ENCODE measurements at places on chromosomes 5 and 9. TPM values are rescaled to one million over a fixed set of nuclear protein-coding genes. Genes with fewer than 3 reads are reported as not detected.

DNA sequence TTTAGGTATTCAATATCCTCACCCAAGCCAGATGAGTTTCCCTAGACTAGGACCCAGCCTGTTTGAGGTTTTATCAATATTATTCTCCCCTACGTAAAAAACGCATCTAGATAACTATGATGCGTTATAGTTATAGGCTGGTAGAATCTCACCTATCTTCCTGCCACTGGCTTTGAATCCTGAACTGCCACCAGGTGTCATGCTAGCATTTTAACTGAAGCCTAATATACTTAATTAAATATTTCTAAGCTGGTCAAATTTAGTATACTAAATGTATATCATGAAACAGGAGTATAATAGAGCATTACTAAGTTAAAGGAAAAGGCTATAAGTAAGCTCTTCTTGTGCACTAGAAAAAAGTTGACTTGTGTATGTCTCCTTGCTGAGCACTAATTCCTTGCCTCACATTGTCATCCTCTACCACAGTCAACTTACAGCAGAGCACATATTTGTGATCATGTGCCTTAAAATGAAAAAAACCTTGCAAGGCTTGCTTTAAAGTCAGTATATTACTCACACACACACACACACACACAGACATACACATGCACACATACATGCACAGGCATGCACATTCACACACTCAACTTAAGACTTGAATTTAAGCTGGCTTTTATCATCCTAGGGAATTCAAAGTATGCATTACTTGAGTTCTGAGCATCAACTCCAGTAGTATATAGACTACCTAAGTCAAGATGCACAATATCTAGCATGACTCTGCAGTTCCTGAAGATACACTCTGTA, 303.4 kb downstream of the ADGRV1 start:
- ATAC-seq = no peak

DNA sequence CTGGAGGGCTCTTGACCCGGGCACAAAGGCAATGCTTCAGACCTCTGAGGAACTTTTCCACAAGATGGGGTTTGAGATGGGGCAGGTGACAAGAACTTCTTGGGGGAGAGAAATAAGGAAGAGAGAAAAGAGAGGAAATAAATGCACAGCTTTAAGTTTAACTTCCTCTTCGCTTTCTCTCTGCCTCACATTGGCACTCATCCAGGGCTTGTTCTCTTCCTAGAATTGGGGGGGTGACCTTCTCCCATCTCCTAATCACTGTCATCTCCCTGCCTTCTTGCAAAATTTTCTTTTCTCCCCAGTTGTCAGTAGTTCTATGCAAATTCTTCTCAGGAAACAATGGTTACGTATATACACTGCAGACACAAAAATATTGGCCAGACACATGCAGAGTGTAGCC, 19.1 kb upstream of the ADCY2 start:
- ATAC-seq = no peak

- ATAC-seq = no peak
Observed at GRCh38 chr5:176427971-176428370, 11.6 kb upstream of the CLTB start.

- no peak for ATAC-seq
Observed at GRCh38 chr5:39446231-39446630, 21.5 kb upstream of the DAB2 start.

DNA sequence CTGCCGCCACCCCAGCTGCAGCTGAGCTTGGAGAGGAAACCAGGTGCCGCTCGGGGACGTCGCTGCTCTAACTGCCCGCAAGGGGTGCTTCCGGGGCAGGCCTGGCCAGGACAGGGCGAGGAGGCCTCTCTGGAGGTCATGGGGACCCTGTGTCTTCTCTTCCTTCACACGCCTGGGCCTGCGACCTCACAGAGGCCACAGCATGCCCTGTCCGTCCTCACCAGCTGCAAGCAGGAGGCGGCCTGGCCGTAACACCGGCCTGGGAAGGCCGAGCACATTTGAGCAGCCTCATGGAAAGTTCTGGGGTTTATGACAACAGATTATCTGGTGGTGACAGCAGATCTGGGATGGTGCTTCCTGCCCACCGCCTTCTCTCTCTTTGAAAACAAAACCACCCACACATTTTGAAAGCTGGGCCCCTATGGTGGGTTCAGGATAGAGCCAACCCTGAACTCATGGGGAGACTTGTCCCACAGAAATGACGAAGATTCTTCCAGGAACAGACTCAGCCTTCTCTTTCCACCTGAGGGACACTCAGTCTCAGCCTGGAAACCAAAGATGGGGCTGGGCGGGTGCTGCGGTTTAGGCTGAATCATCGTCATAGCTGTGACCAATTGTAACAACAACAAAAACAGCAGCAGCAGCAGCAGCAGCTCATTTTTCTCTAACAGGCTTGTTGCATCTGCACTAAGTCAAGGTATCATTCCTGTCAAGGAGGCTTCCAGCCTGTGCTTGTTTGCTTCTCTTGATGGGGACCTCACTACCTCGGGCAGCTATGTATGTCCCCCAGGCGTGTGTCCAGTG, 99.6 kb upstream of the RAPGEF1 start:
- ATAC-seq = no peak

ARL15 gene
- total RNA-seq = 47.6 TPM

DNA sequence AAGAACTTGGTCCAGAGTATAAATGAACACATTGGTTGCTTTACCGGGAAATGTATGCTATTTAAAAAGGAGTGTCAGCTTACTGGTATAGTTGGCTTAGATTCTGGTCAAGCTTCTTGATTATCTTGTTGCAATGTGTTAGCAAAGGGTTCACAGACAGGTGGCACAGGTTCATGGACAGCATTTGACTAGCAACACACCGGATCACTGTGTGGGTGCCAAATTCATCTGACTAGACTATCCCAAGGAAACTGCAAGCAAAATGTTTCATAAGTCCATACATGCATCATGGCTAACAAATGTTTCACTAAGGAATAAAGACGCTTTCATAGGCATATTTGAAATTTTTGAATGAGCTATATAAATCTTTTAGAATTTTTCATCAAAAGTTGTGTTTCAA, 274.1 kb downstream of the PLK2 start:
- no peak for ATAC-seq

DNA sequence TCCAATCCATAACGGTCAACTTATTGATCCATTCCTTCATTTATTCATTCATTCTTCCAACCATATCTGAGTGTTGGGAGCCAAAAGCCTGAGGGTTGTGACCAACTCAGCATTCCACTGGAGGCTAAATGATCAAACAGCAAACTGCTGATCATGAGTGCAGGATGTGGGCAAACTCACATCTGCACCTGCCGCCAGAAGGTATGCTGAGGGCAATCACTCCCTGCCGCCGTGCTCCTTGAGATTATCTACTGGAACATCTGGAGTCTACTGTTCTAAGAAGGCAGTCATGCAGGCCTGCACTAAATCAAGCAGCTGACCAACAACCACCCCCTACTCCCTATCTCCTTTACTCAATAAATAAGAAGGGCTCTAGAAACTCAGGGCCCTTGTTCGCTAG, 184.0 kb downstream of the TTLL11 start:
- ATAC-seq = no peak

DNA sequence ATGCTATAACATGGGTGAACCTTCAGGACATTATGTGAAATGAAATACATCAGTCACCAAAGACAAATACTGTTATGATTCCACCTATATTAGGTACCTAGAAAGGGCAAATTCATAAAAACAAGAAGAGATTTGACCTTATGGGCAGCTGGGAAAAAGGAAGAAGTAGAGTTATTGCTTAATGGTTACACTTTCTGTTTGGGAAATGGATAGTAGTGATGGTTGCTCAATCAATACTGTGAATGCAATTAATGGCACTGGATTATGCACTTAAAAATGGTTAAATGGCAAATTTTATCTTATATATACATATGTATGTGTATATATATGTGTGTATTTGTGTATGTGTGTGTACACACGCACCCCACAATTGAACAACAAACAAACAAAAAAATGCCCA, 15.2 kb downstream of the FKBP15 start:
- ATAC-seq = no peak

DNA sequence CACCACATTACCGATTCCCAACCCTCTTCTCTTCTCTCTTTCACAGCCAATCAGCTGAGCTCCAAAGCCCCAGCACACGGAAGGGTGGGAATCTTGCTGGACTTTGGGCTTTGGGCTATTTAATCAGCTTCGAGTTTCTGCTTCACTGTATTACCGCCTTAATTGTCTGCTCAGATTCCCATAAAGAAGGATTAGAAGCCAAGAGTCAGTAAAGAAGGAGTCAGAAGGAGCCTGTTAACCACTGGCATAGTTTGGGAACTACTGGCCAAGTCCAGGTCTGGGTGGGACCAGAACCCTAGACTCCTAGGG, 4.4 kb downstream of the SPRY4 start:
- ATAC-seq = no peak

- ATAC-seq = peak; percentile 92
Observed at GRCh38 chr9:19471737-19472648, 63.2 kb downstream of the ACER2 start.

- ATAC-seq = peak; percentile 78
Observed at GRCh38 chr5:32852535-32852934, 141.4 kb downstream of the NPR3 start.

- ATAC-seq = no peak
Observed at GRCh38 chr9:6132650-6133049, 83.0 kb upstream of the IL33 start.

GRCh38 chr5:66169534-66169933, 25.4 kb downstream of the SREK1 start:
- ATAC-seq = peak; percentile 13

GRCh38 chr5:62192958-62193357, 113.0 kb upstream of the KIF2A start:
- no peak for ATAC-seq

GRCh38 chr9:19137282-19137681, 10.0 kb upstream of the PLIN2 start:
- no peak for ATAC-seq

DEPDC1B gene
- total RNA-seq = 0.71 TPM

- no peak for ATAC-seq
Observed at GRCh38 chr9:107847978-107848964, 358.7 kb upstream of the KLF4 start.

SLC34A3 gene
- total RNA-seq = 0.27 TPM

GRCh38 chr5:118620233-118620632, 368.1 kb downstream of the DTWD2 start:
- no peak for ATAC-seq

DNA sequence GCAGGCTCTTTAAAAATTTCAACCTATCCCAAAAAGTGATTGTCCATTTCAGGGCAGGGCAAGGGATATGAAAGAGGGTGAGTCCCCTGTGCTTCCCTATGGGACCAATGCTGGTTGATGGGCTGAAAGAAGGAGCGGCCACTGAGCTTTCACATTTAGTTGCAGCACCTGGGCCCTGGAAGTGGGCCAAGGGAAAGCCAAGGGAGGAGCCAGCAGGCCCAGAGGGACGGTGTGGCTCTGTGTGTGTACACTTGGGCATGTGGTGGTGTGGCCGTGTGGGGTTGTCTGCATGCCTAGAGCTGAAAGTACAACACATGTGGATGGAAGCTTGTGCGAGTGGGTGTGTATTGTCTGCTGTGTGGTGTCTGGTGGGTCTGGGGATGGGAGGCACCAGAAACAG, 14.0 kb upstream of the PSMD5 start:
- no peak for ATAC-seq

- peak; percentile 22 for ATAC-seq
Observed at GRCh38 chr5:14218897-14219573, 75.9 kb downstream of the TRIO start.

DNA sequence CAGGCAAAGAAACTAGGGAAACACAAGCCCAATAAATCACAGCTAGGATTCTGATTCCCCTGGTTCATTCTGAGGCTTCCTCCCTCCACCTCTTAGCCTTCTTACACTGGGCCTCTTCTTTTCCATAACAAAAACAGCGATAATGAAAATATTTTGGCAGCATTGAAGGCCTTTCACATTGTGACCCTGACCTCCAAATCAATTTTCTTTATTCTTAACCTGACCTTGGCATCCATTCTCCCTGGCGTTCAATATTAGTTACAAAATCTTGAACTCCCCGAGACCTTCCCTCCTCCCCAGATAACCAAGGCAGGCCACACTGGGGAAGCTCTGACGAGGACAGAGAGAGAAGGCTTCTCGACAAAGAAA, 399.9 kb downstream of the ZSWIM6 start:
- ATAC-seq = peak; percentile 18

GRCh38 chr9:99173570-99174504, 47.9 kb downstream of the ALG2 start:
- ATAC-seq = no peak

- ATAC-seq = no peak
Observed at GRCh38 chr9:113998114-113998513, 80.0 kb downstream of the AMBP start.

- peak; percentile 94 for ATAC-seq
Observed at GRCh38 chr5:125657936-125658335, 765.3 kb upstream of the GRAMD2B start.

TMEM171 gene
- 0.19 TPM for total RNA-seq

DNA sequence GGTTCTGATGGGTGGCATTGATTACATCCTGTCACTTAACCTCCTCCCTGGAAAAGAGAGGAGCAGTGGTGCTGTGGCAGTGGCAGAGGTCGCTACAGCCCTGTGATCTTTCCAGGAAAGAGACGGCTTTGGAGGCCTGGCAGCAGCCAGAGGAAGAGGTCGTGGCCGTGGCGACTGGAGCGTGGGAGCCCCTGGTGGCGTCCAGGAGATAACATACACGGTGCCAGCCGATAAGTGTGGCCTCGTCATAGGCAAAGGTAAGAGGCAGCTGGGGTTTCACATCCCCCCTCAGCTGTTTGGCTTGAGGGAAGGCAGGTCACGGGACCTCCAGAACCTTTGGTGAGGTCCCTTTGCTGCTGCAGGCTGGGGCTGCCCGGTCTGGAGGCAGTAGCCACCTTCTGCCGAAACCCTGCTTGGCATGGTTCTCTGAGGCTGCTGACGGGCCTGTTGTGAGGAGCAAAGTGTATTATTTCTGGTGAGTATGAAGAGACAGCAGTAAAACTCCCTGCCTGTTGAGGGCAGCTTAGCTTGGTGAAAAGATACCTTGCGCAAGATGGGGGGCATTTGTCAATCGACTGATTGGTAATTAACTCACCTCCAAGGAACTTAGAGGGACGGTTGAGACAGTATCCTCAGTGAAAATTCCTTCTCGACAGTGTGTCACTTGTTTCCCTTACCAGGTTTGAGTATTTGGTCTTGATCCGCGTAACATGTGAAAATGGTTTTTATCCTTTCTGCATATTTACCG, 38.0 kb upstream of the PRDM12 start:
- peak; percentile 9 for ATAC-seq

- ATAC-seq = no peak
Observed at GRCh38 chr9:7333719-7334118, 465.9 kb downstream of the DMAC1 start.

SPATA31E1 gene
- not detected for total RNA-seq

- no peak for ATAC-seq
Observed at GRCh38 chr5:137347865-137348264, 151.3 kb downstream of the SPOCK1 start.

ASS1 gene
- 123 TPM for total RNA-seq

SNCB gene
- total RNA-seq = 5.5 TPM
